ENCODE measurements at places on chromosomes 7 and 10.

DNA sequence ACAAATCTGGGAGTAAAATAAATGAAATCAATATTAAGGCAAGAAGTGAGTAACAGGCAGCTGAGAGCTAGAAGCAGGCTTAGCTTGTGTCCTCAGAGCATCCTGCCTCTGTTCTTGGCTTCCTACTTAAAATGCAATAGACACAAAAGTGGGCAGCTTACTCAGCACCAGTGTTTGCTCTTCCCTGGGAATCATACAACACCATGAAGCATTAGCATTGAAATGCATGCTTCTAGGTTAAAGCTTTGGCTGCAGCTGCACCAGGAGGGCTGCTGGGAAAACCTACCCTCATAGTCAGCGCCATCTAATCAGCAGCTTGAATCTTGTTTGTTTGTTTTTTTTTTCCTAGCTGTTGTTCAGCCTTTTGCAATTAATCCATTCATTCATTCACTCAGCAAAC lies 104.2 kb upstream of the VWC2 start:
- DNase-seq = no peak

- no peak for DNase-seq
These were observed 7.3 kb downstream of the SLC16A9 start for GRCh38 chr10:59702347-59702746.

GRCh38 chr7:121558288-121558687 lies 162.2 kb upstream of the FAM3C start:
- DNase-seq = no peak

DNA sequence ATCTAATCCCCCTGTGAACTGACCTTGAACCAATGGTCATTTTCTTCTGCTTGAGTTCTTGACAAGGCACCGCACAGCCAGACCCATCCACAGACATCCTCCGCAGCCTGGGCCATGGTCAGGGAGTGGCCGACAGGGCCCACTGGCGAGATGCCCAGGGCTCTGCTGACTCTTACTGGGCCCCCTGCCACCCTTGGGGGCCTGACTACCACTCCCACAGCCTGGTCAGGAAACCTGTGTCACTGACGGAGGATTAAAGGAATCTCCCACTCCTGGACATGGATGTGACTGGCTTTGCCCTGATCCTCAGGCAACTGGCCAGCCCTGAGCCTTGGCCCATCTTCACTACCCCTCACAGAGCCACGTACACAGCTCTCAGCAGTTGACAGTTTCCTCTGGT lies 50.4 kb upstream of the ENO4 start:
- DNase-seq = no peak

- DNase-seq = no peak
These were observed 28.4 kb upstream of the PRKAG2 start for GRCh38 chr7:151905353-151905752.

DNA sequence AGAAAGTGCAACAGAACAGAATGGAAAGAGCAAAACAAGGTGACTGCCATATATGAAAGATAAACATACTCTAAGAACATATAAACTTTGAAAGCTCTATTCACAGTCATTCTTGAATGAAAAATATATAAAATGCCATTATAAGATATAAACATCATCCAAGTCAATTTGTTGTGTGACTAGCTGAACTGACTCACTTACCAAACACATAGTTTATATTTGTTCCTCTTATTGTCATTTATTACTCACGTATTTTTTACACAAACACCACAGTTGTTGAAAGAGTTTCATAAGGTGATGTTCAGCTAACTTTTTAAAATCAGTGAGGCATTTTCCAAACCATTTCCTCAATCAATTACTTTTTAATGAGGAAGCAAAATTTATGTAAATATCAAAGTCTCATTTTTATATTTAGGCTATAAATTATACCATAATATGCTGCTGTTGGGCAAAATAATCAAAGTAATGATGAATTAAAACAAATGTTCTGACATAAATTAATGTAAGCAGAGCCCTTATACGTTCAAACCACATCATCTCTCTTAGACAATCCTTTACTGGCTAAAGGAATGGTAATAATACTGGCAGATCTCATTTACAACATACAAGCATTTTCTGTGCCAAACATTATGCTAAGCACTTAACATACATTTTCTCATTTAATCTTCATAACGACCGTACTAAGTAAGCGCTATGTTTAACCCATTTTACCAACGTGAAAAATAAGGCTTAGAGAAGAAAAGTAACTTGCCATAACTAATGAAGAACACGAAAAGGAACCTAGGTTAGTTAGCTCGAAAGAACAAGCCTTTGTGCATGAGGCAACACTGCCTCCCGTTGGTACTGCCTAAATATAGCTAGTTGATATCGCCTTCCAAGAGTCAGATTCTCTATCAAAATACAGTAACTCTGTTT lies 7.3 kb downstream of the LRRN3 start:
- DNase-seq = no peak

DNA sequence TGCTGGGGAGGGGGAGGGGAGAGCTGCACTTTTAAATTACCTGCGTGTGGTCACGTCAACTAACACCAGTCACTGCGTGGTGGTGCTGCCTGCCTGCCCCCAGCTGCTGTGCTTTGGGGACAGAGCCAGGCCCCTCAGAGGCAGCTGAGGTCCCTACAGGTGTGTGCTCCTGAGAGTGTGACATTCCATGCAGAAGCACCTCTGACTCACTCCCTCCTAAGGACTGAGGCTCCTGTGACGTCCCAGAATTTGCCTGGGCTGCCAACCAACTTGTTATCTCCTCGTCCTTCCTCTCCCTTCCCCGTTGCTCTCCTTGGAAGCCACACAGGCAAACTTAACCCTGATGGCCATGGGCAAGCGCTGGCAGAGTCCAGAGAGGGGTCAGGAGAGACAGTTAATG lies 563.0 kb downstream of the PARD3 start:
- DNase-seq = no peak

DNA sequence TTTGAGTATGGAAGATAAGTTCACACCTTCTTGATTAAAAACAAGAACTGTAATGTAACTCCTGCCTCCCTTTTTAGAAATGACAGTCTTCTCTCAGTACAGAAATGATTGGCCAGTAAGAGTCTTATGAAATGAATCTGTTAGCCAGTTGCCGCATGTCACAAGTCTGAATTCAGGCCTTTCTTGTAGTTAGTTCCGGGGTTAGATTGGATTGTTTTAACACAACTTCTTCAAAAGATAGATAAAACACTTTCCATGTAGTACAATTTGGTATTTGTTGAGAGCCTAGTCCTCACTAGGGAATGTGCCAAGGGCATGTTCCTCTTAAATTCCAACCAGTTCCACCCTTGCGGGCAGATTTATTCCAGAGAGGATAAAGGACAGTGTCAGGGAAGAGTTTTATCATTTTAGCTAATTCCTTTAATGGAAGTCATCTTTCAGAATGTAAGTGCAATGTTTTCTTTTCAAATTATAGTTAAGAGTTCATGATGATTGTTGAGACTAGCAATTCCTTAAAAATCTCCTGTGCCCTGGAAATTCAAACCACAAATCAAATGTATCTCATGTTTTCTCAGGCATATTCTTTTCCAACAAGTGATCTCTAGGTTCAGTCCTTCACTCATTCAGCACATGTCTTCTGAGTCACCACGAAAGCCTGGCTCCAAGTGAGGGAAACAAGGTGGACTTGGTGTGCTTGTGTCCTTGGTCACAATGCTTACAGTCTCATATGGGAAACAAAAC lies 4.1 kb downstream of the FHIP2A start:
- no peak for DNase-seq

DNA sequence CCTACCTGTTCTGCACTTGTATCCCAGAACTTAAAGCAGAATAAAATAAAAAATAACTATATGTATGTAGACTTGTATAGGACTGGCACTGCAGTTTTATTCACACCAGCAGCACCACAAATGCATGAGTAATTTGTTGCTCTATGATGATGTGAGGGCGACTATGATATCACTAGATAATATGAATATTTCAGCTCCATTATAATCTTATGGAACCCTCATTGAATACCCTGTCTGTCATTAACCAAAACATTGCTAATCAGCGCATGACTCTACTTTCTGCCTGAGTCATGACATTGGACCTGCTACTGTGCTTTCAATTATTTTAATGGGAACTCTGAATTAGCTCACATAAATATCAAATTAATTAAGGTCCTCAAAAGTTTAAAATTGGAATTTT lies 129.4 kb upstream of the RHOBTB1 start:
- no peak for DNase-seq

DNA sequence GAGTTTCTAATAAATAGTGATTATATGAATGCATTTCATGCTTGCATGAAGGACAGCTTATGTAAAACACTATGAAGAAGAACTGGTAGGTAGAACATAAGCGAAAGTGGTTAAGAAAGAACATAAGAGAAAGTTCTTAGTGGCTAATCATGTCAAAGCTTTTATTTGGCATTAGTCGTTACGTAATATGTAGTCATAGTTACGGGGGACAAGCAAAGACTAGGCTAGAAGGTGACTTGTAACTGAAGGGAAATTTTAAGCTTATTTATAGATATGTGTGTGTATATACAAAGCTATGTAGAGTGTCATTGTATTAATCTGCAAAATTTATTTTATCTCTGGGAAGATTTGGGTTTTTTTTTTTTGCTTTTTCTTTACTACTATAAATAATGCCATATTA lies 36.9 kb downstream of the CAPZA2 start:
- no peak for DNase-seq

DNA sequence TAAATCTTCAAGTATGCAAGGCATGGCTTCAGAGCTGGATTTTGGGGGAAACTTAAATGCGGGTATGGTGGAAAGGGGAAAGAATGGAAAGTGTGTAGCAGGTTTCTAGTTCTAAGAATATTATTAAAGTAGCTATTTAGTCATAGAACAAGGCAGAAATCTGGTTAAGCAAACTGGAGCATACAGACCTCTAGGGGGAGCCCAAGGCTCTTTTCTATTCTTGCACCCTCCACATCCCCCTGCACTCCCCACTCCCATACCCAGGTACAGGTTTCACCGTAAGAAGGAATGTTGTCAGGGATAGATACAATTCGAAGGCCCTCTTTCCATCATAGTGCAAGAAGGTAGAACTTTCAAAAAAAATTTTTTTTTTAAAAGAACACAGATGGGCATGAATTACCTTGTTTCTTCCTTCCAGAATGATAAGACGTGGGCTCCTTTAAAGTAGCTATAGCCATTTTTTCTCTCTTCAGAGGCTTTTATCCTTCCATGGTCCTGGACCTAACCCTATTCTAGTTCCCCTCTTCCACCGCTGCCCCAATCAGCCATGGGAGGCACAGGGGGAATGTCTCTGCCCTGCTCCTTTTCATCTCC lies 41.5 kb upstream of the SMIM30 start:
- DNase-seq = no peak

DNA sequence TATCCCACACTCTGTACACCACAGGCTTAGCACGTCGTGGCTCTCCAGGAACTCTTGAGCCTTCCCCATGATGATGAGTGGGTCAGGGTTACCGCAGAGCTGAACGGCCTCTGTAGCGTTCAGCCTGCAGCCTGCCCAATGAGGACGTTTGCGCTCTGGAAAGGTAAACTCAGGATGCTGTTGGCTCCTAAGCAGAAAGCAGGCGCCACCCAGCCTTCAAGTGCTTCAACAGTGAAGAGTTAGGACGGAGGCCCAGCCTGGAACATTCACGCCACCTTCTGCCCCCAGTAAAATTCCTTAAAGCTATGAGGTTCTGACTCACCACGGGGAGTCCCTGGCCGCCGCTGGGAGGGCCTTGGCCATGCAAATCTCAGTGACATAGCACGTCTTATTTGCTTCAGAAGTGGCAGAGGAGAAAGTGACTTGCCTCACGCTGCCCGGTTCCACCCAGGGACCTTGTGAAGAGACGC lies 161.5 kb upstream of the SH2B2 start:
- no peak for DNase-seq

GRCh38 chr10:99443500-99443899 lies 13.1 kb upstream of the GOT1 start:
- DNase-seq = no peak

- no peak for DNase-seq
These were observed 16.8 kb downstream of the GIMAP5 start for GRCh38 chr7:150753826-150754603.
